Activated CD8-positive, alpha-beta memory T cell treated with anti-CD3 and anti-CD28 coated beads for 1 hour (primary cell): ENCODE measurements at places on chromosomes 3 and 15.

GRCh38 chr15:52506549-52506948 is 22.1 kb downstream of the MYO5A start:
- no peak for DNase-seq

- no peak for DNase-seq
Observed at GRCh38 chr3:138081371-138082084, 33.9 kb downstream of the DZIP1L start.

DNA sequence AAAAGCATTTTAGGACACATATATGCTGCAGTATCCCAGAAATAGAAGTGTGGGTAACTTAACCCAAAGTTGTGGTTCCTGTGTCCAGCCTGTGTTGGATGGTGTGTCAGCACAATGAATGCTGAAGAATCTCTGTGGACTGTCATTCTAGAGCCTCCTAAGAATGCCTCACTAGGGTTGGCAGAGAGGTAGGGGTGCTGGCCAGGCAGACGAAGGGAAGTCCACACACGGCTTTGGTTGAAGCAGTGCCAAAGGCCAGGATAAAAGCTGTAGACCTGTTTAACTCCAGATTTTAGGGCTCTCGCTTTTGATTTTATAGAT is 43.7 kb upstream of the TIPARP start:
- DNase-seq = no peak

- no peak for DNase-seq
Observed at GRCh38 chr3:172606021-172606420, 82.8 kb upstream of the TNFSF10 start.

- no peak for DNase-seq
Observed at GRCh38 chr15:76787273-76787672, 117.9 kb downstream of the SCAPER start.

DNA sequence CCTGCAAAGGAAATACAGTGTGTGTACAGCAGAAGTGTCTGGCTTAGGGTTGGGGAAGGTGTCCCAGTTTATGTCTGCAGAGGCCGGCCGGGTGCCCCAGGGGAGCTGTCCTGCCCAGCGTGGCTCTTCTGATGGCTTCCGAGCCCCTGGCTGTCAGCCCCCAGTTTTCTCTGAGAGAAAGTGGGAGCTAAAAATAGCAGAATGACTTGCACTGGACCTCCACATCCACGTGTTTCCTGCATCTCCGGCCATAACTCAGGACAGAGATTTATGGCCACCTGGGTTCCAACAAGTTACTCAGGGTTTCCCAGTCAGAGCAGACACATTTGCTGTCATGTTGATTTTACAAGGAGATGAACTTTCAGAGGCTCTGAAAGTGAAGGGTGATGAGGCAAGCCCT is 192.0 kb downstream of the ATP10A start:
- DNase-seq = no peak

- DNase-seq = no peak
Observed at GRCh38 chr3:185552358-185552877, at the start of gene LIPH. Gene LIPH, minus strand, starts transcription at chr3:185552588. Its CDS starts 117 bp downstream, at chr3:185552471.

DNA sequence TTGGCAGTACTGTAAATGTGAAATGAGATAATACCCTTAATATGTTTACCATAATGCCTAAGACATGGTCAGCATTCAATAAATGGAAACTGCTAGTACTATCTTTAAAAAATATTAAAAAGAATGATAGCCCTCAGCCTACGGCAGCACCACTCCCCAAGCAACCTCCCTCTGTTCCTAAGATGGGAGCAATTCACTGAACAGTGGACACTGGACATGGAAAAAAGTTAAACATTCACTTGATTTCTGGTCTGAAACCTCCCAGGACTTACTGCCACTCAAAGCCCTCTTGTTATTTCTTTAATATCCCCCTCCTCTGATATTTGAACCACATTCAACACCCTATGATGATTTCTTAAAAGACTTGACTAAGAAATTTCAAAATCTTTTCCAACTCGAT is 27.0 kb downstream of the NEK4 start:
- no peak for DNase-seq

DNA sequence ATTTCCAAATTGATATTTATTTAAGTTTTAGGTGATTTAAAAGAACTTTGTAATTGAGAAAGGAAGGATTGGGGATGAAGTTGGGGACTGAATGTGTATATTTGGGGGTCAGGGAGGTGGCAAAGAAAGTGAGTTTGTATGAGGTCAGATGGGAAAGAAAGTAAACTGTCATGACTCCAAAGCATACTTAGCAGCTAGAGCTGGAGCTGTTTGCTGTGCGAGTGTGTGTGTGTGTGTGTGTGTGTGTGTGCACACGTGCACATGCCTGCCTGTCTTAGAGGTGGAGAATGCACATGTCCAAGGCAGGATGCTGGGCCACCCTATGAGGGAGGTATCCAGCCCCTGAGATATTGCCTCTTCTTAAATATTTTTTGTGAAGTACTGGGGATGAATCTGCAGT is 21.0 kb downstream of the BOC start:
- DNase-seq = no peak

DNA sequence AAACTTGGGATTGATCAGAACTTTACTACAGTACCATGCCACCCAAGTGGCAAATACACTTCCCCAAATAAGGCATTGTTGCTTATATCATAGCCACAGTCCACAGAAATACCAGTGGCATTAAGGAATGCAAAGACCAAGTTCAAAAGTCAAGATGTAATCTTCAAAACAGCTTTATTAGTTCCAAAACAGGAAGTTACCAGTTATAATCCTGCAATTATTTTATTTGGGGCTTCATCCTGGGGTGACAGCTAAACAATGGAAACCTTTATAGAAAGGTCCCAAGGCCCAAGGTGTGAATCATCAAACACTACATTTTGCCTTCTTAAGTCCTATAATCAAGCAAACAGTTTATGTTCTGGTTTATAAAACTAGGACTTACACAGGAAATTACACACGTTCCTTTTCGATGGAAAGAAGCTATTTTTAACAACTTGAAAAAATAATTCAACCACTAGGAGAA is 30.3 kb upstream of the RNF7 start:
- no peak for DNase-seq

- DNase-seq = no peak
Observed at GRCh38 chr15:43991206-43991605, 164.4 kb downstream of the WDR76 start.

DNA sequence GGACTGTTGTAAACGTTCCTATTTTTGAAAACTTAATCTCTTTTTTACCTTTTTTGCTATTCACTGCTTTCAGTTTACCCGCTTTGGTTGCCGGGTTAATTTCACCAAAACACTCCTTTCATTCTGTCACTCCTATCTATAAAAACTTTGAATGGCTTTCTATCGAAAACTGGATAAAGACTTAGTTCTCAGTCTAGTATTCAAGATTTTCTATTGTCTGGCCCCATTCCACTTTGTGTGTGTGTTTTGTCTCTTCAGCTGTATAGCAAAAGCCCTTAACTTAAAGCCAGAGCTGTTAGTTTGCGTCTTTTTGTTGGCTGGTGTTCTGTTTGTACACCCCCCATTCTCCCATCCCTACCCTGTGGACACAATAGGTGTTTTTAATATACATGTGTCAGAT is 7.5 kb downstream of the PIAS1 start:
- DNase-seq = no peak

DNA sequence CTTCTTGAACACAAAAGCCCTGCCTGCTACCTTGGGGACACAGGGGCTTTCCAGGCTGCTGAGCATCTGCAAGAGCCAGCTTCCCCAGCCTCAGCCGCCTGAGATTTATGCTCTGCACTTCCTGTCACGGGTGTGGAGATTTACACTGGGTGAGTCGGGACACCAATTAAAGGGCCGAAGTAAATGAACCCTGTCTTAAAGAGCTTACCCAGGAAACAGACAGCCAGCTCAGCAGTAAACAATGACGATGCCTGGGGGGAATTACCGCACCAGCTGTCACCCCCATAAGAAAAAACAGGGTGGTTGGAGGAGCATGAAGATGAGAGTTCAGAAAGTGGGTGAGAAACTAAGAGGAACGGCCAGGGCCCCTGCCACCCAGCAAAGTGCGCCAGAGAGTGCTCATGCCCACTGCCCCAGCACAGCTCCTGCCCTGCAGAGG is 37.5 kb upstream of the IQSEC1 start:
- DNase-seq = no peak

- no peak for DNase-seq
Observed at GRCh38 chr3:138005627-138006026, 4.3 kb upstream of the CLDN18 start.

- DNase-seq = no peak
Observed at GRCh38 chr3:46626039-46626438, 13.7 kb downstream of the FAM240A start.

GRCh38 chr3:123694366-123695087 is 109.7 kb upstream of the HACD2 start:
- no peak for DNase-seq

GRCh38 chr3:9730657-9731205 is 804 bp upstream of the BRPF1 start:
- DNase-seq = no peak

DNA sequence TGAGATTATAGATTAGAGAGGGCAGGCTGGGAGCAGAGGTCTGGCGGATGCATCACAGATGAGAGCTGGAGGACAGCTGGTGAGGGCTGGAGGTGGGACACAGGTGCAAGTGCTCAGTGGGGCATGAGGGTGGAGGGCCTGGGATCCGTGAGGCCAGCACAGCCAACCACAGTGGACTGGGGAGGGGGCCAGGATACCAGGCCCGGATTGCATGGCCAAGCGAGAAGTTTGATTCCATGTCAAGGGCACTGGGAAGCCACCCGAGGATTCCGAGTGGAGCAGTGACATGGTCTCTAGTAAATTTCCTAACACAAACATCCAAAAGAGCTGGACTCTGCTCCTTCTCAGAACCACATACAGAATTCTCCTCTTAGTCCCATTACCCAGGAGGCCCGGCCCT is 44.0 kb upstream of the SLC41A3 start:
- no peak for DNase-seq

- no peak for DNase-seq
Observed at GRCh38 chr3:24220859-24221657, 273.6 kb downstream of the THRB start.

DNA sequence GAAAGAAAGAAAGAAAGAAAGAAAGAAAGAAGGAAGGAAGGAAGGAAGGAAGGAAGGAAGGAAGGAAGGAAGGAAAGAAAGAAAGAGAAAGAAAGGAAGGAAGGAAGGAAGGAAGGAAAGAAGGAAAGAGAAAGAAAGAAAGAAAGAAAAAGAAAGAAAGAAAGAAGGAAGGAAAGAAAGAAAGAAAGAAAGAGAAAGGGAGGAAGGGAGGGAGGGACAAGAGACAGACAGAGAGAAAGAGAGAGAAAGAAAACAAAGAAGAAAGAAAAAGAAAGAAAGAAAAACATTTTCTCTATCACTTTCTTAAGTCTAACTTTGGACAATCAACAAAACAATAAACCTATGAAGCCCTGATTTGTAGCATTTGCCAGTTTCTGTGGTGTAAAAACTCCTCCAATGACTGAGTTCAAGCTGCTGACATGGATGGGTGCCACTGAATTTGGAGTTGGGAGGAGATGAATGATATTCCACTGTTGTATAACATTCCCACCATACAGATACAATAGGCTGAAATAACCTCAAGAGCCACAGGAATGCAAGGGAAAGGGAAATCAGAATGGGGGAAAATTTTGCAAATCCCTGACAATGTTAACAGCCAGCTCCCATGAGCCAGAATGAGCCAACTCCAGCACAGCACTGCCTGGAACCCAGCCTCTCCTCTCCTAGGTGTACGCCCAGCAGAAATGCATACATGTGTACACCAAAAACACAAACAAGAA is 15.0 kb upstream of the RTP3 start:
- no peak for DNase-seq

DNA sequence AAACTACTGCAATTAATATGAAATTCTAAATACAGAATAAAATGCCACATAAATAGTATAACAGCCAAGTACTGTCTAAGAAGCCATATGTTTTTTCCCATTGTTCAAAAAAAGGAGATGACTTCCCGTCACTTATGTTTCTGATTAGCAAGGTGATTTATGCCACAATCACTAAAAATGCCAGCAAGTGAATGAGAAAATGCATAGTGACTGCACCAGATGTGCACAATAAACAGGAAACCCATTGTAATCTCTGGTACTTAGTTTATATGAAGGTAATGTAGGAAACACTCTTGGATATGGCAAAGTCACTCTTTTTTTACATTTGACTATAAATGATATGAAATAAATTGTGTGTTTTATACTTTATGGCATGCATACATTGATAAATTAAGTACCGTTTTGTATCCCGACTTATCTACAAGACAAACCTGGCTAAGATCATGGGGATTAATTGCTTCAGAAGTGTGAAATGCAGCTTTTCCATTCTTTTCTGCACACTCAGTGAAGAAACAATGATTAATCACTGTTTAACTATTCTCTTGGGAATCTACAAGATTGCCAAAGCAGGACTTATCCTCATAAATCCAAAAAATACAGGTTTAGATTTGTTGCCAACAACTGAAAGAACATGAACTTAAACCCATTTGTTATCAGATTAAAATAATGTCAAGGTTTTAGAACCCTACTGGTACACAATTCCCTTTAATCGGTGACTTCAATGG is 164.5 kb downstream of the TBC1D5 start:
- no peak for DNase-seq

DNA sequence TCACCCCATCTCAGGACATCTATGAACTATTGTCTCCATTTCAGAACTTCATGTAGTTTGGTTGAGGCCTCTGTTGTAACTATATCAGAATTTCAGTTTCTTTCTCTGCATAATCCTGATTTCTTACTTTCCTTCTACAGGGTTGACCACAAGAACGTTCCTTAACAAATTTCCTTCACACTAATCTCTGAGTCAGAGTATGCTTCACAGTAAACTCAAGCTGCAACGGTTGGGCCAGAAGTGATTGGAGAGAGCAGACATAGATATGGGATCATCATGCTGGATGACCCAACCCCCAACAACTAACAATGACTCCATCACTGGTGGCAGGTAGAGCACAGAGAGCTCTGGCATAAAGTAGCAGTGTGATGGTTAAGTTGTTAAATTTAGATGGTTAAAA is 128.8 kb upstream of the OSTN start:
- DNase-seq = no peak

GRCh38 chr3:13839726-13840340 is 40.0 kb downstream of the WNT7A start:
- DNase-seq = no peak

DNA sequence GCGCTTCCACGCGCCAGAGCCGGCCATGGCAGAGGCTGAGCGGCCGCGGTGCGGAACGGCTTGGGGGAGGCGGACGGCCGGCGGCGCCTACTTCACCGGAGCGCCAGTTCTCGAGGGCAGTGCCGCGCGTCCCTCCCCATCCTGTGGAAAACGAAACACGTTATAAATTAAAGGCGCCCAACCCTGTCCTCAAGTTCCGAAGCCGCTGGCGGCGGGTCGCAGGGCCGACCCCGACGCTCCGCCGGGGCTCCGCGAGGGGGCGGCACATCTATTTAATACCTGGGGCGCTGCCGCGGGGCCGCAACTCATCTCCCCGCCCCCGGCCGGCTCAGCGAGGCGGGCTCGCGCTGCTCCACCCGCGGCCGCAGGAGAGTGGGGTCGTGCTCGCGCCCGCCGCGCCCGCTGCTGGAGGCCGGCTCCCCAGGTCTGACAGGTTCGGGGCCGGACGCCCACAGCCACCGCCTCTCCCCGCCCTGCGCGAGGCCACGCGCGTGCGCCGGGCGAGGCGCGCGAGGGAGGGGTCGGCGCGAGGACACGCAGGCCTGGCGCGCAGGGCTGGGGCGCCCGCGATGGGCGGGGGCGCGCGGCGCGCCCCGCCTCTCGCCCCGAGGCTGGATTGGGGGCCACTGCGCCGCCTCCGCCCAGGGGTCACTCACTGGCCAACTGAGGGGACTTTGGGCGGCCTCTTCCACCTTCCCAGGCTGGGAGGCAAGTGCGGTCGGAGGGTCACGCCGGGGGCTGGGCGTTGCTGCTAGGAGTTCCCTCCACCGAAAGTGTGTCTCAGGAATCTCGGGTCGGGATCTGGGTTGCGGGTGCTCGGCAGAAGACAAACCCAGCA is at the start of gene SLC30A4:
TSS of gene SLC30A4 (minus strand) at position 428 of the 838 bp plus-strand sequence. CDS start at position 27, 401 bp downstream.
- peak; percentile 44 for DNase-seq

GRCh38 chr3:18302517-18302916 is 122.6 kb downstream of the SATB1 start:
- DNase-seq = no peak
